ENCODE measurements at places on chromosomes 7 and 10.

- DNase-seq = no peak
Observed at GRCh38 chr7:54560198-54560597, 18.0 kb downstream of the VSTM2A start.

- DNase-seq = no peak
Observed at GRCh38 chr10:96025566-96025965, 17.8 kb upstream of the CCNJ start.

DNA sequence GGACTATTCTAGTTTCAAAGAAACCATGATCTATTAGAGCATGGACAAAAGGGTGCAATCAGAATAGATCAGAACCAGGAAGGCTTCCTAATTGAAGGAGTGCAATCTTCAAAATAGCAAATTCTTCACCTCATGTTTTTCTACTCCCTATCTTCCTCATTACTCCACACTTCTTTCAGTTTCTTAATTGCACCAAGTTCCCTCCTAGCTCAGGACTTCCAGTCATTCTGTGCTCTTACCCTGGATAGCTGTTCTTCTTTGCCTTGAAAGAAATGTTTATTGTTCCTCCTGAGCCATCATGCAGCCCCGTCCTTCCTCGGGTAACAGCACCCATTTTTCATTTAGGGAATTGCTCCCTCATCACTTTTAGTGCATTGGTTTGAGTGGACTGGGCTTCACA lies 23.1 kb downstream of the TRPV5 start:
- no peak for DNase-seq

GRCh38 chr10:125399289-125399688 lies 238.9 kb upstream of the CTBP2 start:
- DNase-seq = no peak

GRCh38 chr10:10878963-10879362 lies 138.7 kb upstream of the CELF2 start:
- no peak for DNase-seq

- DNase-seq = no peak
Observed at GRCh38 chr7:74599244-74599643, 58.3 kb upstream of the GTF2I start.
